ENCODE measurements at places on chromosomes 5 and 9.

DNA sequence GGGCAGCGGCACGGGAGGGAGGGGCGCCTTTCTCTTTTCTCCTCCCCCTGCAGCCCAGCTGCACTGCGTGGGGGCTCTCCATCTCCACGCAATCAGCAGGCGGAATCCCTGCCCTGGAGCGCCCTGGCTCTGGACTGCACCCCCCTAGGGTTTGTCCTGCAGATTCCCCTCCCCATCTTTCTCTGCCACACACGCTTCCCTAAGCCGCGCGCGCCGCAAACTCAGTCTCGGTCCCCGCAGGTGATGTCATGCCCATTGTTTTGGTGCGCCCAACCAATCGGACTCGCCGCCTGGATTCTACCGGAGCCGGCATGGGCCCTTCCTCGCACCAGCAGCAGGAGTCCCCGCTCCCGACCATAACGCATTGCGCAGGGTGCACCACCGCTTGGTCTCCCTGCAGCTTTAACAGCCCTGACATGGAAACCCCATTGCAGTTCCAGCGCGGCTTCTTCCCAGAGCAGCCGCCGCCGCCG, at the start of gene KCNN2:
TSS of gene KCNN2 (plus strand) at position 347 of the 473 bp plus-strand sequence. CDS start at position 417, 70 bp downstream.
- DNase-seq: peak; percentile 11

- no peak for DNase-seq
These were observed 141.0 kb downstream of the LHFPL2 start for GRCh38 chr5:78507531-78507930.

GRCh38 chr9:94557376-94557775, 2.5 kb downstream of the PCAT7 start:
- DNase-seq: no peak

- DNase-seq: no peak
These were observed 2.5 kb upstream of the NRARP start for GRCh38 chr9:137304383-137305059.

- DNase-seq: no peak
These were observed 17.2 kb downstream of the EBF1 start for GRCh38 chr5:159082474-159082873.

GRCh38 chr5:165795073-165795472, 2289.7 kb downstream of the MAT2B start:
- DNase-seq: no peak

Data from RPMI8226 (cell line).